Body of pancreas (tissue), 4 donors: ENCODE measurements at places on chromosomes 4 and X. TPM values are rescaled to one million over a fixed set of nuclear protein-coding genes. Genes with fewer than 3 reads are reported as not detected.

DNA sequence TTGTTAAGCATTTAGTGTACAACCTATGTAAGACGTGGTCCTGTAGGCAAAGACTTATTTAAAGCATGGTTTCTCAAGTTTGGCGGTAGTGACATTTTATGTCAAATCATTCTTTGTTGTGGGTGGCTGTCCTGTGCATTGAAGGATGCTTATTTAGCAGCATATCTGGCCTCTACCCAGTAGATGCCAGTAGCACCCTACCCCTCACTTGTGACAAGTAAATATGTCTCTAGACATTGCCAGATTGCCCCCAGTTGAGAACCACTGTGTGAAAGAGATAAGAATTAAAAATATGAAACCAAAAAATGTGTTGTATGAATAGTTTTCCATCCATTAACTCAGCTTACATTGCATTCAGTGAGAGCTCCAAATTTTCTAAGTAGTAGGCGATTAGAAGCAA is 25.5 kb downstream of the MMAA start:
- no peak for DNase-seq

The CDX4 gene
- total RNA-seq: not detected

The DMP1 gene
- total RNA-seq: not detected

The CCNG2 gene
- 13.5 TPM for total RNA-seq
